Activated CD4-positive, alpha-beta T cell treated with anti-CD3 and anti-CD28 coated beads for 36 hours (primary cell): ENCODE measurements at places on chromosomes 7 and 10. TPM values are rescaled to one million over a fixed set of nuclear protein-coding genes. Genes with fewer than 3 reads are reported as not detected.
A peak's percentile ranks its signal among the peaks of the same experiment; 100 is the strongest.

GRCh38 chr7:133299676-133300075 lies 46.8 kb downstream of the EXOC4 start:
- DNase-seq: no peak

- no peak for DNase-seq
Observed at GRCh38 chr7:151637781-151638261, 118.1 kb upstream of the RHEB start.

Gene NPFFR1
- total RNA-seq: not detected

- DNase-seq: peak; percentile 33
Observed at GRCh38 chr7:157113607-157114006, 25.1 kb upstream of the UBE3C start.

Gene TMEM236
- total RNA-seq: 0.02 TPM

GRCh38 chr10:130923596-130923995 lies 387.9 kb downstream of the TCERG1L start:
- DNase-seq: no peak

- DNase-seq: no peak
Observed at GRCh38 chr7:94458041-94458440, 51.6 kb upstream of the CASD1 start.

DNA sequence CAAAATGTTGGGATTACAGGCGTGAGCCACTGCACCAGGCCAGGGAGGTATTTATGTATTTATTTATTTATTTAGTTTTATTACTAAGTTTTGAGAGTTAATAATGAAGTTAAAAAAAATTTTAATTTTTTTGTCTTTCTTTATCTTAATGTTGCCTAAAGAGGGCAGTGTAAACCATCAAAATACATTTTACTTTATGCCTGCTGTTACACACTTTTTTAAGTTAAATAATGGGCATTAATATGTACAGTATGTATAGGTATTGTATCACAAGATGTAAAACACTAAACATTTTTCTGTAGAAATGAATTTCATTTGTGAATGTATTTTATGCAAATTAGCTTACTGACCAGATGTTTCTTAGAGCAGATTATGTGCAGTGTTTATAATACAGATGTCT lies 129.4 kb downstream of the AASS start:
- no peak for DNase-seq

DNA sequence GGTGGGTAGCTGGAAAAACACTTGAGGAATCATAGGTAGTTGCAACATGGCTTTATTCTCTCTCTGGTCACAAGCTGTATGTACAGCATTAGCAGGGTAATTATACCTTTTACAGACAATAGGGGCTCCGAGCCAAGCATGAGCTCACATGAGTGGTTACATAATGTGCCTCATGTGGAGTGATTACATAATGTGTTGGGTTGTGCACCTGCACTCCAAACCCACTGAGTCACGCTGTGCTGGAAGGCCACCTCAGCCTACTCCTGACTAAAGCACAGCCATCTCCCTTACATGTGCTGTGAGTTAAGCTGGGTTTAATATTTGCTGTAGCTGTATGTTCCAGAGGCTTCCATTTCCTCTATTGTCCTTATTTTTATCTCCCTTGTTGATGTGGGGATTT lies 348.7 kb upstream of the SEMA3C start:
- DNase-seq: no peak

GRCh38 chr7:80036107-80036506 lies 98.5 kb upstream of the GNAI1 start:
- no peak for DNase-seq
